SHP77 treated with DMSO at 0.1 percent for 48 hours (cell line): ENCODE measurements at places on chromosomes 3 and 15.

DNA sequence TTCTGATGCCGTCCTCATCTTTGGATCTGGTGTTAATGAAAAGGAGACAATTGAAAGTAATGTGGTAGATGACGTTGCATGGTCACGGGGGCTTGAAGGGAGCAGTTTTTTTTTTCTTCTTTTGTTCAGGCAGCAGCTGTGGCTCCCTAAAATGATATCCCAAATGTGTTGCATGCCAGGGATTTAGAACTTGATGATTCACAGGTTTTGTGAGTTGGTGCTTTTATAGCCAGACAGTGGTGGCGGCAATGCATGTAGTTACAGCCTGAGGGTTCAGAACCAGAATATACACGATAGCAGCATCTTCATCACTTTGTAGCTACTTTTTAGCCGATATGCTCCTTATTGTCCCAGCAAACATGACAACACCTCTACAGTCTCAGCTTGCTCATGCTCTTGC lies 133.4 kb downstream of the CHST2 start:
- DNase-seq, result no peak

- no peak for DNase-seq
Observed at GRCh38 chr3:196640297-196641018, 964 bp downstream of the NRROS start.

- no peak for DNase-seq
Observed at GRCh38 chr15:53917109-53917508, 61.1 kb upstream of the UNC13C start.

- DNase-seq, result no peak
Observed at GRCh38 chr3:196694202-196694638, 17.8 kb downstream of the CEP19 start.

DNA sequence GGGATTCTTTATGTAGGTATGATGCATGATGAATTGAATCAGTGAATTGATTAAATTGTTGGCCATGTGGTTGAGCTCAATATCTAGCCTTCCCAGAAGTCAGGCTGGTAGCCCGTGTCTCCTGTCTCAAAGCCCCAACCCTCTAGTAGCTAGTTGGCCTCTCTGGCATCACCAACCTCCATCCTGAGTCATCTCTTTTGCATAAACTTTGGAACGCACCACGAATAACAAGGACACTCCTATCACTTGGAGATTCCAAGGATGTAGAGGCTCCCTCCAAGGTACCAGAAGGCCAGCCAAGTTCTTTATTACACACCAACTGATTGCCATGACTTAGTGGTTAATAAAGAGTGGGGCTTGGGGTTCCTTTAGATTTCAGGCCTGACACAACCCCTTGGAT lies 148.4 kb downstream of the APBA2 start:
- no peak for DNase-seq

- no peak for DNase-seq
Observed at GRCh38 chr3:148914936-148915690, 50.0 kb downstream of the CPA3 start.

GRCh38 chr3:171135549-171135948 lies 109.0 kb upstream of the SLC2A2 start:
- DNase-seq, result no peak

GRCh38 chr3:59277201-59277600 lies 227.4 kb upstream of the CFAP20DC start:
- DNase-seq, result no peak

DNA sequence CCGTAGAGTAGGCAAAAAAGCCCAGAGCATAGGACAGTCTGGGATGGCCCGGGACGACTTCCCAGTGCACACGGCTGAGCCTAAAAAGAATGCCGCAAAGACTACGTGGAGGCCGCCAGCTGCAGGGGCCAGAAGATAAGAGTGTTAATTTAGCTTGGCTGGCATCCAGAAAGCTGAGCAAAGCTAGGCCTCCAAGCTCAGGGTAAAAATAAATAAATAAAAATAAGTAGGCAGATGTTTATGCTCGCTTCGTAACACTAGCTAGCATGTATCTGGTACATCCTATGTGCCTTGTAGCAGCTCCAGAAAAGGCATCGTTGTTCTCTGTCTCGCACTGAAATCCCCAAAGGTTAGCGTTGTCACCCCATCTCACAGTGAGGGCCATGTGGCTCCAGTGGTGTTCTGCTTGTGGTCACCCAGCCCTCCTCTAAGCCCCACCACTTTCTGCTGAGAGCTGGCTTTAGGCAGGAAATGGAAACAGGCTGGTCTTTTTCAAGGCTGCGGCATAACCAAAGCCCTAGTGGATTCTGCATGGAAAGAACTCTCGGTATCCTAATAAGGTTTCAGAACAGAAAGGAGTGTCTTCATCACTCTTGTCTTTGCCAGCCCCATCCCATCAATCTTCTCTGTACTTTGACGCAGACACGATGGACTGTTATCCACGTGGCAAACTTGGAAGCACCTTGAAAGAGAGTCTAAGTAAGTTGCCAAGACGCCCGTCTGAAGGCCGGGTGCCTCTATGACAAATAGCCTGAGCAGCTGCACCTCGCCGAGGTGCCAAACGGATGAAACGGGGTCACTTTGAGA lies 58.1 kb upstream of the MEF2A start:
- DNase-seq, result no peak

DNA sequence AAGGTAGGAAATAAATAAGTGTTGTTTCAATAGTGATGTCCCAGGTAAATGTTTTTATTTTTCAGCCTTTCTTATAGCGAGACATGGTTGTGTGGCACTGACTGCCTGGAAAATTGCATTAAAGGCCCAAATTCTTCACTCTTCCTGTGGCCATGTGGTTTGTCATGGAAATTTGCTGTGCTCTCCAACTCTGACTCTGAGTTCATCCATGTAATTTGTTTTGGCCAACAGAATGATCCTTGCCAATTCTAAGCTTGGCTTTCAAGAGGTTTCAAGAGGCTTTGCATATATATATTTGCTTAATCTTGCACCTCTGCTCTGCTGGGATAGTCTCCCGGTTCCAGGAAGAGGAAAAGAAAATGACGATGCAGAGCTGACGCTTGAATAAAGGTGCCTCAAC lies 107.5 kb upstream of the ARHGEF26 start:
- DNase-seq, result no peak

DNA sequence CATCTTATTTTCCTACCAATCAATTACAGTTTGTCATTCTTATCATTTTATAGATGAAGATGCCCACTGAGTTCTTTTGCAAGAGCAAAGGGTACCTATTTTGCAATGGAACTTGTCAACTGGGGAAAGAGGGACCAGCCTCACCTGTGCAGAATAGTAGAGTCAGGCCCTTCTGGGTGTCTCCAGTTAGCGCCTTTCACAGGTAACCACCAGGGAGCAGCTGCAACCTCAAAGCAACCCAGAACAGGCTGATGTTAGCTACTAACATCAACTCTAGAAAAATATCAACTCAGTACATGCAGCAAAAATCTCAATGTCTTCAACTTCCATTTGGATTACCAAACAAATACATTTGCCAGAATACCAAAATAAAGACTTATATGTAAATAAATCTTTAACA lies 47.1 kb downstream of the SUMF1 start:
- no peak for DNase-seq

GRCh38 chr3:28504976-28505375 lies 156.4 kb upstream of the AZI2 start:
- DNase-seq, result no peak

DNA sequence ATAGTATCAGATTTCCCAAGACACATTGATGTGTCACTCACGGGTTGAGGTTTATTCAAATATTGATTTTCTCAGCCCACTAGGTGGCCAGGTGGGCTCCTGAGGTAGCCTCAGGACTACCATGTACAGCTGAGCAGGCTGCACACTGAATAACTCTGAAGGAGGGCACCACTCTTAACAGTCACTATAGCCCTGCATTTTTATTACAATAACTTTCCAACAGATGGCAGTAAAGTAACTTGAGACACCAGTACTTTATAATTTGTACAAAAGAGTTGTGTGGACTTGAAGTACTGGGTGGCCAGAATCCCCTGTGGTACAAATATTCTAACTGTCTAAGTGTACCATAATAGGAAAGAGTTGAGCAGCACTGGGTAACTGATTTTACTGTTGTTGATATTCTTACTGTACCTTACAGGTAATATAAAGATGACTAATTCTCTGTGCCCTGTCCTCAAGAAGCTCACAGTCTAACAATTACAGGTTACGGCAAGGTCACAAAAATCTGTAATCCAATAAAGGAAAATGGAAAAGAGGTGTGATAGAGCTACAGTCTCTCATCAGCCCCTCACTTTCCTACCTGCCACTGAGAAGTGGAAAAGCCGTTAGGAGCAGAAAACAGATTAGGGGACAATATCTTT lies 76.0 kb downstream of the ETFA start:
- DNase-seq, result no peak

GRCh38 chr15:38652998-38653397 lies 88.4 kb upstream of the RASGRP1 start:
- DNase-seq, result no peak

GRCh38 chr3:112128843-112129727 lies 4.0 kb downstream of the GCSAM start:
- no peak for DNase-seq

DNA sequence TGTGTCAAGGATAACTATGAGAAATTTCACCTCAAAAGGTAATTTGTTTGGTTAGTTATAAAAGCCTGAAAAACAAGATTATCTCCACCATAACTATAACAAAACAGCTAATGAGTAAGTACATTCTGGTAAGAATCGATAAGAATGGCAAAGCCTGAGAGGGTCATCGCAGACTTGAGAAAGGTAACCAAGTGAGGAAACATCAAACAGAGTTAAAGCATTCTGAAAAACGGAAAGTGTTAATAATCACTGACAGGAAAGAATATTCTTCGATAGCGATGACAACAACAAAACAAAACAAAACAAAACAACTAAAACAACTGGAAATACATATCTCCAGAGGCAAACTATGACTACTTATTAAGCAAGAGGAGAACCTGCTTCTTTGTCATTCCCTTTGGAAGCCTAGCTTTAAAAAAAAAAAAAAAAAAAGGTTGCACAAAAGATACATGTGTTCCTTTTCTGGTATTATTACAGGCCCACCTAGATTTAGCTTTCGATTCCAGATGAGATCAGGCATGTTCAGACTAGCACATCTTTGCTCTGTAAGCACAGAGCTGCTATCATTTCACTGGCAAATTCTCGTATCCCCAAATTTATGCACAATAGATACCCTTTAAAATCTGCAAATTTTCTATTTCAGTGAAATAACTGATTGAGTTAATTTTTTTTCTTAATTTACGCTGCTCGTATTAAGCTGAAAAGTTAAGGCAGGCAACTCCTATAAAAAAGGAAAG lies 155.6 kb downstream of the TIGIT start:
- no peak for DNase-seq

GRCh38 chr3:11508346-11509172 lies 135.2 kb downstream of the VGLL4 start:
- no peak for DNase-seq

- DNase-seq, result no peak
Observed at GRCh38 chr15:37709669-37710068, 224.8 kb upstream of the TMCO5A start.

GRCh38 chr3:5126586-5126985 lies 4.5 kb downstream of the ARL8B start:
- DNase-seq, result no peak

GRCh38 chr3:181330821-181331563 lies 341.5 kb upstream of the DNAJC19 start:
- DNase-seq, result no peak

DNA sequence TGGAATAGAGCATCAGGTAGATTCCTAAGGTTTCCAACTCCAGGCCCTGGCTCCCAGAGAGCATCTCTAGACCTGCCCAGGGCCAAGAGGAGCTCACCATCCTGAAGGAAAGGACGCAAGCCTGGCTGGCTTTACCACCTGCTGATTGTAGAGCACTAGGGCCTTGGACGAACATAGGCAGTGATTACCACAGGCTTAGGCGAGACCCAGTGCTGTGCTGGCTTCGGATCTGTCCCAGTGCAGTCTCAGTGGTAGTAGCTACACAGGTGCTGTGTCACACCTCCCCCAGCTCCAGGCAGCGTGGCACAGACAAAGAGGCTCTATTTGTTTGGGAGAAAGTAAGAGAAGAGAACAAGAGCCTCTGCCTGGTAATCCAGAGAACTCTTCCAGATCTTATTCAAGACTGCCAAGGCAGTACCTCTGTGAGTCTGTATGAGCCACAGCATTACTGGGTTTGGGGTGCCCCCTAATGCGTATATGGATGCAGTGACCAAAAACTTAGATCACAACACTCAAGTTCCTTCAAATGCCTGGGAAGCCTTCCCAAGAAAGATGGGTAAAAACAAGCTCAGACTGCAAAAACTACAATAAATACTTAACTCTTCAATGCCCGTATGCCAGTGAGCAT lies 25.4 kb downstream of the ISG20 start:
- no peak for DNase-seq

DNA sequence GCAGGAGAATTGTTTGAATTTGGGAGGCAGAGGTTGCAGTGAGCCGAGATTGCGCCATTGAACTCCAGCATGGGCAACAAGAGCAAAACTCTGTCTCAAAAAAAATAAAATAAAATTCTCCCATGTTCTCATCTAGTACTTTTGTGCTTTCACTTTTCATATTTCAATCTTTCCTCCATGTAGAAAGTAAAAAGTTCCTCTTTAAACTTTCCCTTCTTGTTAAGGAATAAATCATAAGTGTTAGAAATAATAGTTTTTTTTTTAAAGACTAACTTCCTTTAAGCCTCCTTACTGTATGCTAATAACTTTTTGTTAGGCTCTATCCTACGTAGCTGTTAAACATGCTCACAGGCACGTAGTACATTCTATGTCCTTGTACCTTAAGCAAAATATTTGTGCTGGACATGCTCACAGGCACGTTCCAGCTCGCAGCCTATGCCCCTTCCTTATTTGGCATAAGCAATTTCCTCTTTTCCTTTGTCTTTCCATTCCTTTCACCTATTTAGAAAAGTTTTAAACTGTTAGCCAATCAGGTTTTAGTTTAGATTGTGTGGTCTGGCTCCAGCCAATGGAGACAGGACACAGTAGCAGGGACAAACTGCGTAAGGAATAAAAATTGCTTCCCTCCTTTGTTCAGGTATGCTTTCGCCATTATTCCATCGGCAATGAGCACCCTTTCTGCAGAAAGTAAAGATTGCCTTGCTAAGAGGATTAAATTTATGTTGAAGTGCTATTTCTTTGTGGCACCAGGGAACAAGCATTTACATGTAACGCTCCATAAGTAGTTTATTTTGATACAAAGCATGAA lies 38.9 kb upstream of the PIK3CB start:
- no peak for DNase-seq

DNA sequence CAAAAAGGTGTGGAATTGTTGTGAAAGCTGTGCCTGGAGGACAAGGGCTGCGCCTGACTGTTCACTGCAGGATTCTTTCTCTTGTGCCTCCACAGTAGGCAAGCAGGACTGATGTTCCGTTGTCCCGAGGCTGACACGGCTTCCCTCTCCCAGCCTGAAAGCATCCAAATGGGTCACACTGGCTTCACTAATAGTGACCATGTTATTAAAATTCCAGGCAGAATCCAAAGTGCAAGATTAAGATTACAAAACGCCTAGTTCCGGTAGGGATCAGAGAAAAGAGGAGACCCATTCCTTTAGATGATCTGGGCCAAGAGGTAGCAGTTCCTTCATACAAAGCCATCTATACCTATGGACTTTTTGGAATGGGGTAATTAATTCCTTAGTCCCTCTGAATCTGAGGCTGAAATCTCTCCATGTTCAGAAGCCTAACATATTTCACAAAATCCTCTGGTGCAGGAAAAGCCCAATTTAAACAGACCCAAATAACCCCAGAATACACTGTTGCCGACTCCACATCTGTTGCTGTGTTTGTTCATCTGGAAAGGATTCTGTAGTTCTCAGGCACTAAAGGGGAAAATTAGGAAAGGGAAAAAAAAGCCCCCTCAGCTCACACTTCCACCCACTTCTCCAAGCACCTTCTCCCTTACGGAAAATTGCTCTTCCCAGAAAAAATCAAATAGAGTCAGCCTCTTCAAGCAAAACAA lies 145.9 kb downstream of the RORA start:
- DNase-seq, result no peak
